ENCODE measurements at places on chromosomes 6 and 20.

- DNase-seq, result no peak
Measured at GRCh38 chr20:33843854-33844253, 32.7 kb downstream of the CHMP4B start.

DNA sequence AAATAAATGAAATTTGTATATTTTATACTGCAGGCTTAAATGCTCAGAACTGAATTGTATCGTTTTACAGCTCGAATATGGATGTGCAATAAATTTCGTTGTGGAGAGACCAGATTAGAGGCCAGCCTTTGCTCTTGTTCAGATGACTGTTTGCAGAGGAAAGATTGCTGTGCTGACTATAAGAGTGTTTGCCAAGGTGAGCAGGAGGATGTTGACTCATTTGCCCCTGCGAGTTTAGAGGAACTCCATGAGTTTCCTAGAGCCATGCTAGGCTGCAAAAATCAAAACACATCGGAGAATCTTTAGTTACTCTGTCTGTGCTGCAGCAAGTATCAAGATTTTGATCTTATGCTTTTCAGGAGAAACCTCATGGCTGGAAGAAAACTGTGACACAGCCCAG lies 15.4 kb downstream of the ENPP3 start:
- DNase-seq, result no peak

DNA sequence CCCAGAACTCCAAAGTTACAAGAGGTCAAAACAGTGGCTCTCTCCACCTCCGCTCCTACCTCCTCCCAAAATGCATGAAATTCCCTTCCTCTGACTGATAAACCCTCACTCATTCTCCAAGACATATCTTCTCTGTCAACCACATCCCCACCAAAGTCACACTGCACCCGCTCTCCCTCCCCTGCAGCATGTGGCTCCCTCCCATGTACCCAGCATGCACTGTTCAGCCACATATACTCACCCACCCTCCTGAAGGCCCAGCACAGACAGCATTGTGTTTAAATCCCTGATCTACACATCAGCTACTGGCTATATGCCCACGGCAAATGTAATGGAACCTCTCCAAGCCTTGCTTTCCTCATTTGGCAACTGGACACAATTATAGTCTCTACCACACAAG lies 5.5 kb upstream of the POU5F1 start:
- peak; percentile 59 for DNase-seq

DNA sequence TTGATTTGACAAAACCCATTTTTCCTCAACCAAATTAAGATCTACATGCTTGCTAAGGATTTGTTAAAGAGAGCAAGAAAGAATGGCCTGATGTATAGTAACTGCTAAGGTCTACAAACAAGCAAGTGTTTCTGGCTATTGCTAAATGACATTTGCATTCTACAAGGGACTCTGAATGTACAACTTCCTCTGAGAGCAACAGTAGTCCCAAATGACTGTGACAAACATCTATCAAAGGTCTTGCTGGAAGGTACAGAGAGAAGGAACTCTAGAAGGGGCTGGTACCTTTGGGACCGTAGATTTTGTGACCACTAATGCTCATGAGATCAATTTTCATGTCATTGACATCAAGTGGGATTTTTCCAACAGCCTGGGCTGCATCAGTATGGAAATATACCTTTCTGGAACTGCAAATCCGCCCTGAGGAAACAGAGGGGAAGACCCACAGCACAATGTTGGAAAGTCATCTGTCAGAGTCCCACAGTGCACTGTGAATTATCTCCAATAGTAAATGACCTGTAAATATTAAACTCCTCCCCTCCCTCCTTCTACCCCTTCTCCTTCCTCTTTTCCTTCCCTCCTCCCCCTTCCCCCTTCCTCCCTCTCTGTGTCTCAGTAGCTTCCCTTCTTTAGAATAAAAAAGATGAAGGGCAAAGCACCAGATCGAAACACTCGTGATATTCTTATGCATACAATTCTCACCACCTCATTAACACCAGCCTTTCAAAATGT lies 15.9 kb upstream of the CPNE1 start:
- DNase-seq, result no peak

GRCh38 chr6:131924881-131925474 lies 26.2 kb downstream of the CCN2 start:
- no peak for DNase-seq

DNA sequence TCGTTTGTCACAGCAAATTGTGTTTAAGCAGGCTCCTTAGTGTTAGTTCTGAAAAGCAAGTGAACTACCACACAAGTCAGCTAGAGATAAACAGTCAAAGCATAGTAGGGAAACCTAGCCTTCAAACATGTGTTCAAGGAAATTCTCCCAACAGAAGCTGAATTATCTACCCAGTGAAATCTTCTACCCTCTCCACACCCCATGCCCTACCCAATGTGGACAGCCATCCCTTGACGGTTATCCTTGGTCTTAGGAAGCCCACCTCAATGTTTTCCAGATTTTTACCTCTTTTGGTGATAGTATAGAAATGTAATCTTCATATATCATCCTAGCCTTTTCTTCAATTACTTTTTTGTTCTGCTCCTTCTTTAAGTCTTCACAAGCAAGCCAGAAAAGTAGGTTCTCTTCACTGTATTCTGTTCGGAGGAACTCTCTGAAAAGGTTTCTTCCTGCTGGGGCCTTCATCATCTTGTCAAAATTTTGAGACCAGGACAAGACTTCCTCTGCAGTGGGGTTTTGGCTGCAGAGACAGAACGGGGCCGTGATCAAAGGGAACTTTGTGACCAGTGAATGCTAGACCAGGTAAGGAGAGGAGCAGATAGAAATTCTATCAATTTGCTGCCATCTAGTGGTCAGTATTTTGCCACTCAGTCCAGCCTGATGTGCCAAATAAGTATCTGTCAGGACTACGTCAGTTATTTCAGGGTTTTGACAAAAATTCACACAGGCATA lies 21.6 kb upstream of the MTRF1L start:
- DNase-seq, result no peak

DNA sequence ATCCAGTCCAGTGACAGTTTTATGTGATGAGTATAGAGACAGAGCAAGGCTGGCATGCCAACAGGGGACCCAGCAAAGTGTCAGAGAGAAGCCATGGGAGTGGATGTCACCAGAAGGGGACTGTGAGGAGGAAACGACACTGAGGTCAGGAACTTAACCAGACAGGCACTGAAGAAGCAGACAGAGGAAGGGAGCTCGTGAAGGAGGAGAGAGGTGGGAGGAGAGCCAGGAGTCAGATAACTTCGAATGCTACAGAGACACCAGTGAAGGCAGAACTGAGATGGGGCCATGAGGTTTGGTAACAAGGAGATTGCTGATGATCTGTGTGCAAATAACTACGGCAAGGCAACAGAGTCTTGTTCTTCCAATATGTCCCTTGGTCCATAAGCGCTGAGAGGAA lies 211.1 kb upstream of the FOXA2 start:
- no peak for DNase-seq

- DNase-seq, result no peak
Measured at GRCh38 chr6:168332020-168332419, 12.4 kb upstream of the DACT2 start.

DNA sequence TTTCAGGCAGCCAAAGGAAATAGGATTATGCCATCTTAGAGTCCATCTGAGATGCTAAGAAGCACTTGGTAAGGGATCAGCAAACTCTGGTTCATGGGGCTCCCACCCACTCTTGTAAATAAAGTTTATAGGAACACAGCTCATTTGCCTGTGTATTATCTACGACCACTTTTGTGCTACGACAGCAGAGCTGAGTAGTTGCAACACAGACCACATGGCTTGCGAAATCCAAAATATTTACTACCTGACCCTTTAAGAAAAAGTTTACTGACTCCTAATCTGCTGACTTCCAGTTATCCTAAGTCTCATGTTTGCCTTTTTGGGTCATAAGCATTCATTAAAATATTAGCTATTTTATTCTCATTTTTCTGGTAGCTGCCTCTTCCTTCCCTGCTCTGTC lies 859.0 kb downstream of the QKI start:
- DNase-seq, result no peak

GRCh38 chr20:53568351-53568750 lies 25.3 kb downstream of the ZNF217 start:
- no peak for DNase-seq

GRCh38 chr6:151914484-151914883 lies 107.0 kb downstream of the ESR1 start:
- no peak for DNase-seq

- no peak for DNase-seq
Measured at GRCh38 chr20:41428285-41428684, 61.7 kb upstream of the EMILIN3 start.

DNA sequence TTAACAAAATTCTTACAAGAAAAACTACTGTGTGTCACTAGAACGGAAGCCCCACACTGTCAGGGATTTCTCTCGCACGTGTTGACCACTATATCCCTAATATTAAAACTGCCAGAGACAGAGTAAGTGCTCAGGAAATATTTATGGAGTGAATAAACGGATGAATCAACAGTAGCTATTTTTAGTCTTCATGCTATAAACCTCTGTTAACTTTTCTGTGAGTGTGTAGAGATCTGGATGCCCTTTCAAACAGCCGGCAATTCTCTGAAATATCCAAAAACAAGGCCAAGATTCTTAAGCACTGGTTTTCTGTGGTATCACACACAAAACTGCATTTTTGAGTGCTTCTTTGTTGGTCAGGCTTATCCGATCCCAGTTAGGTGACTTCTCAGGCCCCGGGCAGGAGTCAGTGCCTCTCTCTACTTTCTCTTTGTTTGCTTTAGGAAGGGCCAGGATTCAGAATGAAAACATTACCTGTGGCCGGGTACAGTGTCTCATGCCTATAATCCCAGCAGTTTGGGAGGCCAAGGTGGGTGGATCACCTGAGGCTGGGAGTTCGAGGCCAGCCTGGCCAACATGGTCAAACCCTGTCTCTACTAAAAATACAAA lies 15.7 kb downstream of the ATP9A start:
- DNase-seq, result peak; percentile 90

DNA sequence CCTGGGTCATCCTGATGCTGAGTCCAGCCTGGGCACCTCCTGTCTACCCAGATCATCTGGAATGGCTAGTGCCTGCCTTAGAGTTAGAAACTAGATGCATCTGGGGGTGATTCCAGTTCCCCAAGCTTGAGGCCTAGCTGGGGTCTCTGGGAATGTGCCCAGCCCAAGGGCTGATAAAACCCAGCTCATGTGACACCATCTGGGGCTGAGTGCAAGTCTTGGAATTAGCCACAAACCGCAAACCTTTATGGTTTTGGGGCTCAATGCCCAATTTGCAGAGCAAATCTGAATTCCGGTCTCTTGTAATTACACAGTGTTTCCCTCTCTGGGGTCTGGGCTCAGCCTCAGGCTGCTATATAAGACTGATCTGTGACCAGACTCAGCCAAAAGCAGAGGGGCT lies at the start of gene BPIFB4:
Gene BPIFB4 (plus strand): TSS at position 385 of the 400 bp plus-strand sequence. CDS start 1,884 bp downstream, outside the sequence.
- no peak for DNase-seq

DNA sequence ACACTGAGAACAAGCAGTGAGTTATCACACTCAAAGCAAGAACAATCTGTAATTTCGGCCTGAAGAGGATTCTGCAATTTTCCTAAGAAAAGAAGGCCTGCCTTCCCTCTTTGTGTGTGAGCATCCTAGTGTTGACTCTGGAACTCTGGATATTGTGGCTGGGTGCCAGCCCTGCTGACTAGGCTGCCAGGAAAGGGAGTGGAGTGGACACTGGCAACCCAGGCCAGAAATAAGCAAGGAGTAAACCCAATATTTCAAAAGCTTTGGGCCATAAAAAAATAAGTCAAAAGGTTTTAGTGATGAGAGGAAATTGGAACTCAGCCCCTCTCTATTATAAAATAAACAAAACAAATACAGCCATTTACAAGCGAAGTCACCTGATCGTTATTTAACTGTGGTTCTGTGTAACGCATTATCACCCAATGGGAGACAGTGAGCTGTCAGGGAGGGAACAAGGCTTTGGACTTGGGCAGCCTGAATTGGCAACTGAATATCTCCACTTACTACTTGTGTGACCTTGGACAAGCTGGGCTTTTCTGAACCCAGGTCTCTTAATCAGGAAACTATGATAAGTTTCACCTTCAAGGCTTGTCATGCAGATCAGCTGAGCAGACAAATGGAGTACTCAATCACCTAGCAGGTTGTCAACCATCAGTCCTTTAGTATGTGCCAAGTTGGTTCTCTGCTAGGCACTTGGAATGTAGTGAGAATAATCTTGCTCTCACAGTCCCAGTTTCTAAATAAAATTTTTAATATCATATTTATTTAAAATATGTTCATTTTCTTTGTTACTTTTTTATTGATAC lies 196.2 kb downstream of the PAX1 start:
- DNase-seq, result no peak

- DNase-seq, result no peak
Measured at GRCh38 chr6:156260815-156261214, 516.4 kb upstream of the ARID1B start.

DNA sequence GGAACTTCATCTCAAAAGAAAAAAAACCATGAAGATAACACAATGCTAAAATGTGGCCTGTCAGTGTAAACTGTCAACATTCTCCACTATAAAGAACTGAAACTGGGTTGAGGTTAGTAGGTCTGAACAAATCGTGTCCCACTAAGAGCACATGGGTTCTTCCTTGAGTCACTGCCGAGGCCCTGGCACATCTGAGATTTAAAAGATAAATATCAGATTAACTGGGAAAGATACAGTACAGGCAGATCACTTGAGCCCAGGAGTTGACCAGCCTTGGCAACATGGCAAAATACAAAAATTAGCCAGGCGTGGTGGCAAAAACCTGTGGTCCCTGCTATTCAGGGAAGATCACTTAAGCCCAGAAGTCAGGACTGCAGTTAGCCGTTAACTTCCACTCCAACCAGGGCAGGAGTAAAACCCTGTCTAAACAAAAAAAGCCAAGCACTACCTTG lies 5.6 kb downstream of the EEF1A1 start:
- no peak for DNase-seq

DNA sequence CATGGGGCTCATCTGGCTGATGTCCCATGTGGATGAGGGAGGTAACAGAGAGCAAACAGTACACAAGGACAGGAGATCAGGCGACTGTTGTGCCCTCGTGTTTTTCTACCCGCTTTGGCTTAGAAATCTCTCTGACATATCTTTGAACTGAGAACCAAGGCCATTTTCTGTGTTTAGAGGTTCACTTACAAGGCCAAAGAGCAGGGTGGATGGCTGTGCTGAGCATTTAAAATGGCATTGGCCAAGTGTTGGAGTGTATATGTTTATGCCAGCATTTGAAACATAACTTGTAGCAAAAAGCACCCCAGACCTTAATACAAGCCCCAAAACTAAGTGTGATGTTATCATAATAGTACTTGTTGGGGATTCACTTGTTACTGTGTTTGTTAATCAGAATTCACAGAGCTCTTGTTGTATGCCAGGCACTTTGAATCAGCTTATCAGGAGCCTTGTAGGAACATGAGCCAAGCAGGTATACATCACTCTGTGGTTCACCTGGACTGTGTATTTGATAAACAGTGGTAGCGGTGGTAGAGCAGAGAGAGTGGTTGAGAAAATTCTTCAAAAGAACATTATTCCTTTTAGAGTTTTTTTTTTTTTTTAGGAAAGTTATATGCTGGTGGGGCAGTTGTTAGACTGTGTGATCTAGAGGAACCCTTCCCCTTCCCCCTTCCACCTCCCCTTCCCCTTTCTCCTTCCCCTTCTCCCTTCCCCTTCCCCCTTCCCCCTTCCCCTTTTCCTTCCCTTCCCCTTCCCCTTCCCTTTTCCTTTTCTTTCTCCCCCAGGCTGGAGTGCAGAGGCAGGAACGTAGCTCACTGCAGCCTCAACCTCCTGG lies 71.3 kb downstream of the ATRN start:
- no peak for DNase-seq

Data from GM04503 (cell line).